ENCODE measurements at places on chromosomes 1 and 21.

DNA sequence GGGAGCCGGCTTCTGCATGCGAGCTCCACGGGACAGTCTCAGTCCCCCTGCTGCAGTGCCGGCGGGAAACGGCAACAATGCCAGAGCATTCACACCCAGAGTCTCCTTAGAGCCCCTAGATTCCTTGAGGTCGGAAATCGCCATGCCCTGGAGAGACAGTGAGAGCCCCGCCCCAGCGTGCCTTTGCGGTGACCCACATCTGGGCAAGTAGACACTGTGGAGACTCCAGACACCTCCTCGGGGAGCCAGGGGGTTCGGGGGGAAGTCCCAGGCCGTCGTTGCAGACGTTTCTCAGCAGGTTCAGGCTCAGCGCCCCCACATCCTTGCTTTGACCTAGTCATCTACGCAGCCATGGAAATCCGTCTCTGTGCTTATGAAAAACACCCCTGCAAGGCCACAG lies 81.3 kb upstream of the ARHGEF16 start:
- peaks cover 3% of the 10 kb centered on the region for H3K27me3 ChIP-seq
- DNase-seq = no peak
- H3K36me3 ChIP-seq = no peaks in the 10 kb centered on the region
- H3K27ac ChIP-seq = no peak overlapping the region
- H3K4me1 ChIP-seq = peaks cover 21% of the 10 kb centered on the region

GRCh38 chr1:232459087-232459486 lies 170.8 kb downstream of the SIPA1L2 start:
- no peak overlapping the region for H3K27ac ChIP-seq
- H3K4me1 ChIP-seq = peaks cover 11% of the 10 kb centered on the region
- H3K36me3 ChIP-seq = no peaks in the 10 kb centered on the region
- DNase-seq = peak; percentile 17
- no peaks in the 10 kb centered on the region for H3K27me3 ChIP-seq

DNA sequence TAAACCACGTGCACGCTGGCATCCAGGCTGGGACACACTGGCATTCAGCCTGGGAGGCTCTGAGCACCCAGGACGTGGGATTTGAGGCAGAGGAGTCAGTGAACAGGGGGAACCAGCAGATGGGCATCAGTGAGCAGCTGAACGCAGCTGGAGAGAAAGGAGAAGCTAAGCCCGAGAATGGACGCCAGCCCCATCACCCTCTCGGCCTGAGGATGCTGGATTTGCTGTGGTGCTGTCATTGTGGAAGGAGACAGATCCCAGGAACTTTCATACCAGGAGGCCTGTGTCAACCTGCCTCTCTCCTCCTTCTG lies 132.8 kb downstream of the PGBD5 start:
- peaks cover 6% of the 10 kb centered on the region for H3K27me3 ChIP-seq
- no peak overlapping the region for H3K4me3 ChIP-seq
- H3K27ac ChIP-seq = no peak overlapping the region

GRCh38 chr1:46458190-46458589 lies 31.4 kb upstream of the DMBX1 start:
- no peaks in the 10 kb centered on the region for H3K4me1 ChIP-seq
- no peak overlapping the region for H3K4me3 ChIP-seq
- DNase-seq = no peak
- peaks cover 19% of the 10 kb centered on the region for H3K27me3 ChIP-seq

DNA sequence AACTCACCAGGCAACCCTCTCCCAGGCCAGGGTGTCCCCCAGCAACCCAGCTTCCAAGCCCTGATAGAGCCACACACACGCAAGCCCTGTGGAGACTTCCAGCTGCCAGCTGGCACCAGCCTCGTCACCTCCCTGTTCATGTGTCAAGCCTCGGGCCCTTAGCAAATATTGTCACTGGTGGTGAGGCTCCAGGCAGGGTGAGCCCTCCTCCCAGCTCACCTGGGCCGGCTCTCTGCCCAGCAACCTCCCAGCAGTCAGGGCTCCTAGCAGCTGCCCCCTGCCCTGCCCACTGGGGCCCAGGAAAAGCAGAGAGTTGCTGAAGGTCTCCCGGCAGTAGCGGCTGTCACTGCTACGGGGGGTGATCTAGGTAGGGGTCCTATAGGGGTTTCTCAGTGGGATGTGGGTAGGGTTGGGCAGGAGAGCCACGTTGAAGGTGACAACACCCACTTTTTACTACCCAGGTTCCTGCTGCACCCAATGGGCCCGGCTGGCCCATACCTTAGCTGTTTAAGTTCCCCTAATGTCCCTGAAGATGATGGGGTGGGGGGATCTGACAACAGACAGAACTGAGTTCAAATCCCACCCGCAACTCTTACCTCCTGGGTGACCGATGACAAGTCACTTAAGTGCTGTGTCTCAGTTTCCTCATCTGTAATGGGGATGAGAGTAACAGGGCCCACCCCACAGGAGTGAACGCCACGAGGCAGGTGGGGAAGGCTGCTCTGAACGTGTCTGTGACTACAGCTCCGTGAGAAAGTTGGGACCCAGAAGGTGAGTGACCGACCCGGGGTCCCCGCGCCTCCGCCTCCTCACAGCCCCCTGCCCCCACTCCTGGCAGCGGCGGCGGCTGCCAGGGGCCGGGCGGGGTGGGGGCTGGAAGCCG lies 678 bp downstream of the TTC39A start:
- peaks cover 28% of the 10 kb centered on the region for H3K27me3 ChIP-seq
- peaks cover 8% of the 10 kb centered on the region for H3K4me1 ChIP-seq
- no peak for DNase-seq
- H3K4me3 ChIP-seq = peak overlapping the region; percentile 37
- H3K27ac ChIP-seq = no peak overlapping the region
- no peaks in the 10 kb centered on the region for H3K36me3 ChIP-seq

DNA sequence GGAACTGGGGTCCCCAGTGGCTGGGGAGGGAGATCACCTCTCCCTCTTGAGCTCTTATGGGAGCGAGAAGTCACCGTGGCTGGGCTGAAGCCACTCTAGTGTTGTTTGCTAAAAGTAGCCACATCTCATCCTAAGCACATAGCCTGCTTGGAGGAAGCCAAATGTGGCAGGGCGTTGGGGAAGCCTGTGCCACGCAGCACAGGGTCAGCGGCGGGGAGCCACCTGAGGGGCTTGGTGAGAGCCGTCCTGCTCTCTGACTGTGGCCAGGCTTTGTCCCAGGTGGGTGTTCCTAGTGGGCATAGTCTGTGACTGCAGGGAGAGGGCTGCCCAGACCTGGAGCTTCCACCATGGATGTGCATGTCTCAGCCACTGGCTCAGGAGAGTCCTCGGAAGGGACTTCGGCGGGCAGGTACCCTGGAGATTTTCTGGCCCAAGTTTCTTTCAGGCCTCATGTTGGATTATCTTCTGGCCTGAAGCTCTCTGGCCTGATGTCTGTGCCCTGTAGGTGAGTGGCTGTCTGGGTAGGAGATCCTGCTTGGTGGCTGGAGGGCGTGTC lies 38.9 kb downstream of the MORN1 start:
- no peak overlapping the region for H3K4me3 ChIP-seq
- H3K27me3 ChIP-seq = no peaks in the 10 kb centered on the region
- H3K4me1 ChIP-seq = no peaks in the 10 kb centered on the region
- no peak overlapping the region for H3K27ac ChIP-seq

All from activated CD8-positive, alpha-beta T cell treated with anti-CD3 and anti-CD28 coated beads for 36 hours (primary cell).